ENCODE measurements at places on chromosomes 11 and 22.

- peak; percentile 19 for DNase-seq
Measured at GRCh38 chr22:17201285-17201945, 17.8 kb downstream of the ADA2 start.

- no peak for DNase-seq
Measured at GRCh38 chr11:20861322-20861721, 191.9 kb downstream of the NELL1 start.

DNA sequence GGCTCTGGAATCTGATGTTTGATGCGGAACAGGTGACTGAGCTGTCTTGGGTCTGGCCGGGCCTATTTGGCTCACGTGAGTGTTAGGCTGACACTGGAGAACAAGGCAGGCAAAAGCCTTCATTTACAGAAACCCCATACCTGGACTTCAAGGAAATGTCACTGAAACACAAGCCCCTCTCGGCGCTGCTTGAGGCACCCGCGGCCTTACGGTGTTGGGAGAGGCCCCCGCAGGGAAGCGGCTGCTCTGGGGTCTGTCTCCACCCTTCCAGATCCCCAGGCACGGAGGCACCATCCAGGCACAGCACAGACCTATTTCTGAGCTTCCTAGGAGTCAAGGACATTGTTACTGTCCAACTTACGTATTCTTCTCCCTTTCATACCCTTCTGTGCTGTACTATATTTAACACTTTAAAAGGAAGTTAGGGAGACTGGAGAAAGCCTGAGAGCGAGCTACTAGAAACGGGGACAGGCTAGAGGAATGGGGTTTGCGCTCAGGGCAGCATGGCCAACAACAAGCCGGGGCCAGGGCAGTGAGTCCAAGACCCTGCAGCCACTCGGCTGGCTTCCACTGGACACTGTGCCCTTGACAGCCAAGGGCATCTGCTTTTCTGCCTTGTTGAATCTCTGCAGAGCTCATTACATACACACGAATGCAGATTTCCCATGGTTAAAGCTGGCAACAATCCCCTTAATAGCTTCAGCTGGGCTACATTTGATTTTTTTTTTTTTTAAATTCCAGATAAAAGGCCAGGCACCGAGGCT is 23.8 kb downstream of the DRD4 start:
- DNase-seq: no peak

DNA sequence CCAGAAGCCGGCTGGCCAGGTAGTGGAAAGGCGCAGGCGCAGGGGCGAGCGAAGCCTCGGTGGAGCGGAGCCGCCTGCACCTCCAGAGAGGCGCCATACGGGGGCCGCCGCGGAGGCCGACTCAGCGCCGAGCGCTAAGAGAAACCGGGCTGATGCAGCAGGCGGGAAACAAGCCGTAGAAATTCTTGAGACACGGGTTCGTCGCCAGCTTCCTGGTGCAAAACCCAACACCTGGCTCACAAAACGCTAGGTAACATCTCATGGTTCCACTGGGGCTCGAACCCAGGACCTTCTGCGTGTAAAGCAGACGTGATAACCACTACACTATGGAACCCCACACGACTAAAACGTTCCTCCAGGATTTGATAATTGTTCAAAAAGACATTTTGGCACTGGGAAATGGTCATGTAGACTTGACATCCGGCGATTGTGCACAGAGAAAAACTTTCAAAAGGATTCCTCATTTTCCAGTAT is 39.1 kb downstream of the OR4D9 start:
- DNase-seq: peak; percentile 98
